ENCODE measurements at places on chromosomes 7 and 10.

GRCh38 chr10:93462881-93463280 lies 19.3 kb downstream of the MYOF start:
- DNase-seq, result peak; percentile 79

DNA sequence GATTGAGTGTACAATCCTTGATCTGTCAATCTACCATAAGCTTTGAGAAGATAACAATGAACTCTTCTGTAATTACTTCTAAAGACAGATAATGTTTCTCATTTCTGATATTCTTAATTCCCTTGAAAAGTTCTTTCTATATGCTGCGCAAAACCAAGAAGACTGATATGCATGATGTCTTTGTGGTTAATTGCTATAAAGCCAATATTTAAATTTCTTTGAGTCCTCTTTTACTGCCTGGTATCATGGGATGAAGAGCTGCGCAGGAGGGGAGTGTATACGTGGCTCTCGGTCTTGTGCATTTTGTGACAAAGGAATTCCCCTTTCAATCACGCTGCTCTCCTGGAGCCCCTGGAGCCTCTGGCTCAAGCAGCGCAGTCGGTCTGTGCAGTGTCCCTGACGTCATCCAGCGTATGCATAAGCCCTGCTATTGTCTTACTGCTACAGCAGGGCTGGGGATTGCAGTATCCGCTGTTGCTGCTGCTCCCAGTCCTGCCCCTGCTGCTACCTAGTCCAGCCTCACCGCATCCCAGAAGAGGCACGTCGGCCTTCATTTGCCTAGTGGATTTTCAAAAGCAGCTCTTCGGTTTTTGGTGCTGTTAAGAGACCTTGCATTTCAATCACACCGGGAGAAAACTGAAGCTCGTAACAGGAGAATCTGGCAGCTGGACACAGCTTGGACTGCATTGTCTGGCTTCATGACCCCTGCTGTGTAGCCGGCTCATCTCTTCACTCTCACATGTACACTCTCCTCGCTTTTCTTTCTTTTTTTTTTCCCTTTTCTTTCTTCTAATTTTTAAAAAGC lies 66.7 kb downstream of the ST7 start:
- DNase-seq, result peak; percentile 88

GRCh38 chr7:29476916-29477315 lies 86.7 kb upstream of the PRR15 start:
- no peak for DNase-seq

- DNase-seq, result peak; percentile 63
Measured at GRCh38 chr10:60646966-60647796, 131.1 kb upstream of the CDK1 start.

GRCh38 chr7:43915907-43916306 lies 9.5 kb upstream of the URGCP start:
- DNase-seq, result no peak

GRCh38 chr10:126437635-126438406 lies 49.5 kb upstream of the ADAM12 start:
- no peak for DNase-seq
